ENCODE measurements at places on chromosomes 2 and 18.

DNA sequence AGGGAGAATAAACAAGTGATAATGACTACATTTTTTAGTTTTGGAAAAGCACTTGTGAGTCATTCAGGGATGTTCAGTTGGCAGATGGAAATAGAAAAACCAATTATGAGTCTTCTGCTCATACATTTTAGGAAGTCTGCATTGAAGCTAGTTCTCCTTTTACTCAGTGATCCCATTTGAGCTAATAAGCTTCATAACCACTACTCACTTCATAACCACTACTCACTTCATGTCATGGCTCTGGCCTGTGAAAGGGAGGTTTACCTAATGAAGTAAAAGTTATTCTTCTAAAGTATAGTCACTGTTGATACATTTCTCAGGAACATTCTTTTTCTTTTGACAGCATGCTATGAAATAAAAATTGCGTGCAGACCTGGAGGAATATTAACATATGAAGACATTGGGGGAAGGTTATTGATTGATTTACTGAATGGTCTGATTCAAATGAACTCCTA lies 948.7 kb downstream of the TSN start:
- no peak for DNase-seq

DNA sequence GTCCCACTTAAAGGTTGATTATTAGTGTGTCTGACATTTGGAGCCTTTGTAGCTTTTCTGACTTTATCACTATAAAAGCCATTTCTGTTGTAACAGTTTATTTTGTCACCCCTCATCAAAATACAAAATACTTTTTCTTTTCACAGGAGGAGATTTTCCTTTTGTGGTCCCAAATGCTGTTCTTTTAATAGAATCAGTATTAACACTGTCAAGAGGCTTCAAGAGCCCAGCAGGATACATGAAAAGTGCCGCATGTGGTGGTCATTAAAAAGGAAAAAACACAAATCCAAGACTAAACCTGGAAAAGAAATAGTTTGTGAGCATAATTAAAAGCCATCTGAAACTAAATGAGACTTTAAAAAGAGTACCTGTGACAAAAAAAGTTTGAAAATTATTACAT lies 515.7 kb downstream of the DCDC2C start:
- no peak for DNase-seq

DNA sequence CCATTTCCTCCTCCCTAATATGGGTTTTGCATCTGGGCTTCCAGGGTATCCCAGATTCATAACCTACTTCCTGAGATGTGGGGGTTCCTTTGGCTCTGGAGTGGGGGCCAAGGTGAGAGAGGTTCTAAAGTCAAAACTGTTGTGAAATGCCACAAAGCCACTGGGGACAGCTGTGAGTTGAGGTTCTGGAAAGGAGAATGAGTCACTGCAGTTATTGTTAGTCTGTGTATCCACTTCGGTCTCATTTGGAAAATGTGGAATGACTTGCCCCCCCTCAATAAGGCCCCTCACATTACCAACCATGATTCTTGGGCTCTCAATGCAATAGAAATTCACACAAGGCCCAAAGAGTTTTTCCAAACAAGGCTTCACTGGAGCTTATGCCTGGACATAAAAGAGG lies 51.1 kb upstream of the LGALSL start:
- DNase-seq = no peak

DNA sequence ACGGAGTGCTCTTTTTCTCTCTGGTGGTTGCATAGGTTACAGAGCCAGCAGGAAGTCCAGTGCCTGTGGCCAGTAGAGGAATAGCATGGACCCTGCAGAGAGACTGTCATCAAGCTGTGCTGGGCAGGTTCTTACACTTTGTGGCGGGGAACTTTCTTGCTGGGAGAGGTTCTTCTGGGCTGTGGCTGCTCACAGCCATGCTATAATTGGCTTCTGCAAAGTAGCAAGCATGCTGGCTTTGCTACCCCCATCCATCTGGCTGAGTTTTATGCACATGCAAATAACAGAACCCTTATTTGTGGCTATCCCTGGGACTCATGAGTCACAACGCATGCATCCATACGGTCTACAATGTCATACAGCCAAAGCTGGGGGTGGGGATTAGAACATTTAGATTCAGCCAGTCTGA lies 68.9 kb downstream of the PLCL1 start:
- no peak for DNase-seq

DNA sequence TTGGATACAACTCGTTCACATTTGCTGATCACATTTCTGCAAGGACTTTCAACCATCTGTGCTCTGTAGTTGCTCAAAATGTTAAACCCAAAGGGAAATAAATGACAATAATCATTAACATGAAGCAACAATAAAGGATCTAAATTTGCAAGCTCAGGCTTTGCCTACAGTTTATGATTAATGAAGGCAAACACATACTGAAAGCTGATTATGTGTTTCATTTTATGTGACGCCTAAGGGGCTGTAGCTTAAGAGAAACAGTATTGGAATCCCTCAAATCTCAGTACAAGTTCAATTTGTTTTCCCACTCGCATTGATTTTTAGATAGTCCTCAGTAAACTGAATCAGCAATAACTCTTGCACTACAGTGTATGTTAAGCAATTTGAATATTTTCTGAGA lies 160.3 kb upstream of the FSIP2 start:
- DNase-seq = no peak

DNA sequence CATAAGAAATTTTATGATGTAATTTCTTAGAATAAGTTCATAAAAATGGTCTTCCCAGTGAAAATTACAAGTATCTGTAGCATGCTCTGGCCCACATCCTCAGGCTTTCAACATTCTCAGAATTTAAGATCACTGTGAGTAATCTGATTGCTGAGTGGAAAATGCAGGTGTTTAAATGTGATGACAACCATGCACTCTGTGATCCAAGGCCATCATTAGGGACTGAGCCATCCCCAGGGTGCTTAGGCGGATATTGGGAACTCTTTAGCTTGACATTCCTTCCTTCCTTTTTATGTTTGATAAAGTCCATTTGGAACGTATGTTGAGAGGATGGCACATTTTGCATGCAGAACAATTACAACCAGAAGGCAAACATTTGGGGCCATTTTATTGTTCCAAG lies 95.5 kb downstream of the ARL4C start:
- DNase-seq = no peak

GRCh38 chr2:11550901-11551568 lies 17.2 kb downstream of the GREB1 start:
- DNase-seq = no peak

DNA sequence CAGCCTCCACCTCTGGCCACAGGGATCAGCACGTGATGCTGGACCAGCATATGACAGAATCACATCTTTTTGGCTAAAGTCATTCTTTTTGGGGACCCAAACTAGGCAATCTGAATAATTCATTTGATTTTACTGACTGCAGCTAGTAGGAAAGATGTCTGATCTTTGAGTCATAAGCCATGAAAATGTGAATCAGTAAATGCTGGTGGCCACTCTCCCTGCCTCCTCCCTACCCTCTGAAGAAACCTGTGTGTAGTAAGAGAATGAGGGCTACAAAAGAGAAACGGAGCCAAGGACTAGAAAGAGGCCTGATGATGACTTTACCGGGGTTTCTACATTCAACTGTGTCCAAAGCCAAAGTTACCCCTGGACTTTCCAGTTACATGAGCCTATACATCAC lies 10.1 kb upstream of the LRPPRC start:
- no peak for DNase-seq

DNA sequence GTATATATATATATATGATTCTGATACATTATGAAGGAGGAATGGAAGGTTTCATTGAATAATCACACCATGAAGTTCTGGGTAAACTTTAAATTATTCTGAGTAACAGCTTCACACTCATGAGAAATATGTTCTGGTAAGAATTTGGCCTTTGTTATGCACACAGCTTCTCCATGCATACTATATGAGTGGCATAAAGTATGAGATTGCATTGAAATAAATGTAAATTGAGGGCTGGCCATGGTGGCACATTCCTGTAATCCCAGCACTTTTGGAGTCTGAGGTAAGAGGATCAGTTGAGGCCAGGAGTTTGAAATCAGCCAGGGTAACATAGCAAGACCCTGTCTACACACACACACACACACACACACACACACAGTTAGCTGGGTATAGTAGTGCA lies 50.0 kb upstream of the ARL5A start:
- no peak for DNase-seq

DNA sequence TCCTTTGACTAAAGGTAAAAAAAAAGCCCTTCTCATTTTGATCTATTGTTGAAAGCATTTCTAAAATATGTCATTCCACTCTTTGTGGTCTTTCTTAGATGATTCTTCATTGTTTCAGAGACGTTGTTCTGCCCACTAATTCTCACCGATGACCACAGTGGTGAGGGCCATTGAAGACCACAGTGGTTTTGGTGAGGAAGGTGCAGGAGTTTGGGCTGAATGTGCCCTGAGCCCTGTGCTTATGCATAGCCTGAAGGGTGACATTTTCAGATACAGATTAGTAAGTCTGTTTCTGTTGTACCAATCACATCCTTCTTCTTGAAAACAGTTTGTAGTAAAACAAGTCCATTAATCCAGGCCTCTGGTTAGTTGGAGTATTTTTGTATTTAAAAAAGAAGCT lies 251.3 kb upstream of the ATP5MC3 start:
- DNase-seq = no peak

Data from Calu3 (cell line).